Activated T-helper 1 cell treated with anti-CD3 and anti-CD28 coated beads, Interleukin-2, amount 50 U/mL, for 16 hours (primary cell): ENCODE measurements at places on chromosomes 7 and 10.

DNA sequence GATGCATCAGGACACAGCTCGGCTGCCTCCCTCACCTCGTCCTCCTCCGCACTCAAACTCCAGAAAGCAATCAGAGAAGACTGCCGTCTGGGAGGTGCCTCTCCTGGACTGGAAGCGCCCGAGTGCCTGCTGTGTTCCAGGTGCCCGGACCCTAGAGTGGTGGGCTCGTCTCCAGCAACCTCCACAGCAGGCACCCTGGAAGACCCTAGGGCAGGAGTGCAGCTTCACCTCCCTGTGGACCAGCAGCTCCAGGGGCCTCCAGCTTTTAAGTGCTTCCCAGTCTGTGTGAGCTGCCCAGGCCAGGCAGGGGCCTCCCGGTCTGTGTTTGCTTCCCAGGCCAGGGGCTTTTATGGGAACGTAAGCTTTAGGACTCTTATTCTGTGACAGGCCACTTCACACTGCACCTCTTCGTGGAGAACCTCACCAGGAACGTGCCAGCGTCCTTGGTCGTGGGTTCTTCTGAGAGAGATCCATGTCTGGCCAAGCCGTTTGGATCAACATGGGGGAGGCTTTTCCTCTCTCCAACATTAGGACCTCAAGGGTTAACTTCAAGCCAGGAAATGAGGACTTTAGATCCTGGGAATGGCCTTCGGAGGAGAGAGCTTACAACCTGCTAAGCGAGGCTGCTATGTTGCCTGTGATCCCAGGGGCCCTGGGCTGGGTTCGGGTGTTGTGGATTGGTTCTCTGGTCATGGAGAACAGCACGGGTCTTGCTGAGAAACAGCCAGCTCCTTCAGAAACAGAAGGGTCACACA is 5.9 kb upstream of the PWWP2B start:
- no peak for DNase-seq

DNA sequence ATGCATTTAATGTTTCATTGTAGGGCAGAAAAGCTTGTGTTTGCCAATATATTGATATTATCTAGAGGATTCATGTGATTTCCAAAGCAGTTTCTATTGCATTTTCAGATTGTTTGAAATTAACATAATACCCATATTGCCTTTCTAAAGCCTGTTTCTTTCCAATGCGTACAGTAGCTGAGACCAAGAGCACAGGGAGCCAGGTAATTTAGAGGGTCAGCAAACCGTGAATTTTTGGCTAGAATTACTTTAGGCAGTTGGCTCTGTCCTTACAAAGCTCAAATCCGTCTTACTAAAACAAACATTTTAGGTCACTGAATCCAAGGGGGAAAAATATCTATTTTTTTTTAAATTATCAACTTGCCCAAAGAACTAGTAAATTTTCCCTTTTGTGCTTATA is 604.9 kb upstream of the ADARB2 start:
- no peak for DNase-seq

- no peak for DNase-seq
Measured at GRCh38 chr7:122310119-122311021, 5.8 kb upstream of the FEZF1 start.

- DNase-seq, result no peak
Measured at GRCh38 chr7:30246392-30246791, 38.0 kb upstream of the ZNRF2 start.
